ENCODE measurements at places on chromosomes 16 and 17. TPM values are rescaled to one million over a fixed set of nuclear protein-coding genes. Genes with fewer than 3 reads are reported as not detected.

The ARL4D gene
- 3.2 TPM for total RNA-seq

The KRTAP9-8 gene
- not detected for total RNA-seq

The ABCA5 gene
- total RNA-seq = 12.8 TPM

GRCh38 chr17:34177642-34178041, 77.4 kb upstream of the CCL2 start:
- H3K36me3 ChIP-seq = no peaks in the 10 kb centered on the region
- DNase-seq = no peak
- H3K27me3 ChIP-seq = peaks cover 50% of the 10 kb centered on the region
- no peak overlapping the region for H3K4me3 ChIP-seq
- peaks cover 4% of the 10 kb centered on the region for H3K4me1 ChIP-seq

GRCh38 chr17:45240905-45241327, 19.2 kb downstream of the FMNL1 start:
- no peaks in the 10 kb centered on the region for H3K27me3 ChIP-seq
- H3K36me3 ChIP-seq = peaks cover 69% of the 10 kb centered on the region
- no peak overlapping the region for H3K4me3 ChIP-seq
- H3K27ac ChIP-seq = no peak overlapping the region
- DNase-seq = no peak

DNA sequence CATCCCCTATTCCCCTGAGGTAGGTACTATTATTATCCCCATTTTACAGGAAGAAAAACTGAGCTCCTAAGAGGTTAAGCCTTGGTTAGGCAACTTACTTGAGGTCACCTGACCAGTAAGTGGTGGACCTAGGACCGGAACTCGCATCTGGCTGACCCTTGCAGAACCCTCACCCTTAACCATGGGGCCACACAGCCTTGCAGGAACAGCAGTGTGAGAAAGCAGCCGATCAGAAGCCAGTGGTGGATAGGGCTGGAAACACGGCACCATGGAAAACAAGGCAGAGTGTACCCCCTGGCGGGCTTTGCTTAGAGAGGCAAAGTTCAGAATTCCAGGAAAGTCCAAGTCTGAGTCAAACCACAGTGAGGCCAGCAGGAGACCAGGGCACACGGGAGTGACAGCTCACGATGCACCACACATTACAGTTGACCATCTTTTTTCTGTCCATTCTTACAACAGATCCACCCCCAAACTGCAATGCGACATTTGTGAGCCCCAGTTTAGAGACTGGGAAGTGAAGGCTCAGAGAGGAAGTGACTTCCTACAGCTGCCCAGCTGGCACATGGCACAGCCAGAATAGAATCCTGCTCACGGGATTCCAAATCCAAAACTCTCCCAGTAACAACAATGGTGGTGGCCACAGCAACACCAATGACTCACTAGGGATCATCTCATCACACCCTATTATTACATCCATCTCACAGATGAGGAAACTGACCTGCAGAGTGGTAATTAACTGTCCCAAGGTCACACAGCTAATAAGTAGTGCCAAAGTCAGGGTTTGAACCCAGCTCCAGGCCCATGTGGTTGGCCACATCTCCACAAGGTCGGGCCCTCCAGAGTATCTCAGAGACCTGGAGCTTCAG, 20.3 kb downstream of the KIFC3 start:
- no peaks in the 10 kb centered on the region for H3K27me3 ChIP-seq
- no peak overlapping the region for H3K4me3 ChIP-seq
- no peaks in the 10 kb centered on the region for H3K4me1 ChIP-seq
- DNase-seq = no peak
- no peak overlapping the region for H3K27ac ChIP-seq

GRCh38 chr17:10171122-10171571, 27.3 kb downstream of the GAS7 start:
- H3K36me3 ChIP-seq = no peaks in the 10 kb centered on the region
- H3K4me3 ChIP-seq = no peak overlapping the region
- H3K27me3 ChIP-seq = no peaks in the 10 kb centered on the region
- DNase-seq = no peak
- H3K27ac ChIP-seq = no peak overlapping the region

- H3K27me3 ChIP-seq = peaks cover 6% of the 10 kb centered on the region
- H3K27ac ChIP-seq = no peak overlapping the region
Measured at GRCh38 chr16:49600536-49600935, 226.9 kb downstream of the C16orf78 start.

- H3K36me3 ChIP-seq = no peaks in the 10 kb centered on the region
- no peak overlapping the region for H3K27ac ChIP-seq
- no peak for DNase-seq
- peaks cover 40% of the 10 kb centered on the region for H3K27me3 ChIP-seq
- no peaks in the 10 kb centered on the region for H3K4me1 ChIP-seq
Measured at GRCh38 chr17:40931311-40931710, 6.1 kb downstream of the KRT23 start.

DNA sequence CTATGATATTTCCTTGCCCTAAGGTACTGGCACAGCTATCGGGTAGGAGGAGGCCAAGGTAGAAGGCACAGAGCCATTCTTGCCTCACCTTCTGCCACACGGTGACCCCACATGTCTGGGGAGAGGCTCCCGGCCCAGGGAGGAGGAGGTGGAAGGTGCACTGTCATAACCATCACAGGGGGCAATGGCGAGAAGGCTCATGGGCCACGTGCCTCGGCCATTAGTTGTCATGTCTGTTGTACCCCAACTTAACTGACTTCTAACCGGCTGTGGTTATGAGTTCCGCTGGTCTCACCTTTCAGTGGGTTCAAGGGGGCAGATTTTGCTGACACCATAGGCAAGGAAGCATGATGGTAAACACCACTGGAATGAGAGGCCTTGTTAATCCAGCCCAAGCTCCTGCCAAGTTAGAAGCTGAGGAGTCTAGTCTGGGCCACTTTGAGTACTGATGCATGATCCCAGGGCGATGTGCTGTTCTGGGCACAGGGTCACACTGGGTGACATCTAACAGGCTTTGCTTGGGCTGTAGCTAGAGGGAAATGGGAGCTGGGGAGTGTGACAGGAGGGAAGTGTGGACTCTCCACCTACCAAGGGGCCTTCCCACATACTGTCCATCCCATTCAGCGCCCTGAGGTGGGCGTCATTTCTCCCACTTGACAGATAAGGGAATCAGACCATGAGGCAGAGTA, 39.6 kb downstream of the HLF start:
- peaks cover 18% of the 10 kb centered on the region for H3K4me1 ChIP-seq
- no peak overlapping the region for H3K27ac ChIP-seq
- peaks cover 2% of the 10 kb centered on the region for H3K36me3 ChIP-seq
- H3K4me3 ChIP-seq = no peak overlapping the region
- no peak for DNase-seq

DNA sequence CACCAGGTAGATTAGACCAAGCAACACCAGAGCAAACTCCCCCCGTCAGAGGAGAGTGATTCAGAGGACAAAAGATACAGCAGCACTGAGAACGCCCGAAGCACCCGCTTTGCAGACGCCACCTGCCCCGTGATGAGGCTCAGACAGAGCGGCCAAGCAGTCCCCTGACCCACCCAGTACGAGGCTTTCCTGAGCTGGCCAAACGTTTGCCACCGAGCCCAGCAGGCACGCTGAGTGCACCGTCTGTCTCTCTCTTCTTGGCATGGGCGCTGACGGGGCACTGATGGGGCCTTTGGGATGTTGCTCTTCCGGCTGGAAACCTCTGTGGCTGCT, 19.4 kb upstream of the WDR45B start:
- peaks cover 6% of the 10 kb centered on the region for H3K4me1 ChIP-seq
- no peak for DNase-seq
- no peaks in the 10 kb centered on the region for H3K27me3 ChIP-seq
- no peak overlapping the region for H3K27ac ChIP-seq
- H3K4me3 ChIP-seq = no peak overlapping the region

DNA sequence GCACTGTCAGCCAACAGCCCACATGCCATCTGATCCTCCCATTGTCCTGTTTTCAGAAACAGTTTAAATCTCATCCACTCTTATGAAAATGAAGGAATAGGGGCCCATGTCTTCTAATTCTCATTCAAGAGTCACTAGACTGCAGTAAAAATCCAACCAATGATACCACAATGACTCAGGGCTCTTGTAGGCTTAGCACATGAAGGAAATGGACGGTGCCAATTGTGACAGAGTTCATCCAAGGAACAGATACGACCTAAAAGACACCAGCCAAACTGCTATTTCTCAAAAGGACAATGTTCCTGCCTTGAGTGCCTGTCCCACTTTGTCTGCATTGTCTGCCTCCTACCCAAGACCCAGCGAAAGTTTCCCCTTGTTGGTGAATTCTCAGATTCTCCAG, 204.8 kb upstream of the COX10 start:
- DNase-seq = no peak
- H3K27ac ChIP-seq = no peak overlapping the region
- H3K27me3 ChIP-seq = peaks cover 6% of the 10 kb centered on the region
- no peak overlapping the region for H3K4me3 ChIP-seq
- H3K4me1 ChIP-seq = no peaks in the 10 kb centered on the region

DNA sequence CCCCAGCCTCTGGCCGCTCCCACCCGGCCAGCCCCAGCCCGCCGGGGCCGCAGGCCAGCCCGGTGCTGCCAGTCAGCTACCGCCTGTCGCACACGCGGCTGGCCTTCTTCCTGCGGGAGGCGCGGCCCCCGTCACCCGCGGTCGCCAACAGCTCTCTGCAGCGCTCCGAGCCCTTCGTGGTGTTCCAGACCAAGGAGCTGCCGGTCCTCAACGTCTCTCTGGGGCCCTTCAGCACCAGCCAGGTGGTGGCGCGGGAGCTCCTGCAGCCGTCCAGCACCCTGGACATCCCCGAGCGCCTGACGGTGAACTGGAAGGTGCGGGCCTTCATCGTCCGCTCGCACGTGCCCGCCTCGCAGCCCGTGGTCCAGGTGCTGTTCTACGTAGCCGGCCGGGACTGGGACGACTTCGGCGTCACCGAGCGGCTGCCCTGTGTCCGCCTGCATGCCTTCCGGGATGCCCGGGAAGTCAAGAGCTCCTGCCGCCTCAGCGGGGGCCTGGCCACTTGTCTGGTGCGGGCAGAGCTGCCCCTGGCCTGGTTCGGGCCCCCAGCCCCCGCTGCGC, 46.8 kb downstream of the TMEM132E start:
- DNase-seq = no peak
- peaks cover 54% of the 10 kb centered on the region for H3K27me3 ChIP-seq
- H3K4me3 ChIP-seq = no peak overlapping the region
- no peaks in the 10 kb centered on the region for H3K4me1 ChIP-seq

DNA sequence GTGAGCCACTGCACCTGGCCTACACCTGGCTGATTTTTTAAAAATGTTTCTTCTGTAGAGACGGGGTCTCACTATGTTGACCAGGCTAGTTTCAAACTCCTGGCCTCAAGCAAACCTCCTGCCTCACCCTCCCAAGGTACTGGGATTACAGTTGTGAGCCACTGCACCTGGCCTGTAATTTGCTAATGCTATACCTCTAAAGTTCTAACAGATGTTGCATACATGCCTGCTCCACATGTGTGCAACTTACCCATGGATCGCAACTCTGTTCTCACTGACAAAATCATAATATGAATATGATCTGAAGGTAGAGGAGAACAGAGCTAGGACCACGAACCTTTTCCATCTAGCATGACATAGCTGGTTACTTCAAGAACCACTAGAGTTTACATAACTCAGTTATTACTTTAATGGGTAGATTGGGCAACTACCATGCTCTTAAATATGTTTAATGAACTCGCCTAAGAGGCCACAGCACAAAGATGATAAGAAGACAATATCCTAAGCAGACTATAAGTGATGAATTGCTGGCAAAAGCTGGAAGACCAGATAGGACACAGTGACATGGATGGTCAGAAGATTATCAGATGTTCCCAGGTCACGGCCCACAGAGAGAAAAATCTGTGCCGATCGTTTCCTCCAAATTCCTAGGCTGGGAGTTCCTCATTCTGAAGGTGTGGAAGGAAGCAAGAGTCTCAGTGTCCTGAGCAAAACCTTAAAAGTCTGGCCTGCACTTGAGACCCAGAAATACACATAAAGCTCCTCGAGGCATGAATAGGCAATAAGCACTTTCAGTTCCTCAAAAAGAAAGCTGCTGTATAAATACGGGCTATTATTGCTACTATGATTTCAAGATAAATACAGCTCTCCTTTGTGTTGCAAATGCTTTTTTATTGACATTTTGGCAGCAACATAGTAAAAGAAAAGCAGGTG, 53.6 kb upstream of the ICAM2 start:
- no peak overlapping the region for H3K27ac ChIP-seq
- no peaks in the 10 kb centered on the region for H3K27me3 ChIP-seq
- peaks cover 2% of the 10 kb centered on the region for H3K4me1 ChIP-seq

DNA sequence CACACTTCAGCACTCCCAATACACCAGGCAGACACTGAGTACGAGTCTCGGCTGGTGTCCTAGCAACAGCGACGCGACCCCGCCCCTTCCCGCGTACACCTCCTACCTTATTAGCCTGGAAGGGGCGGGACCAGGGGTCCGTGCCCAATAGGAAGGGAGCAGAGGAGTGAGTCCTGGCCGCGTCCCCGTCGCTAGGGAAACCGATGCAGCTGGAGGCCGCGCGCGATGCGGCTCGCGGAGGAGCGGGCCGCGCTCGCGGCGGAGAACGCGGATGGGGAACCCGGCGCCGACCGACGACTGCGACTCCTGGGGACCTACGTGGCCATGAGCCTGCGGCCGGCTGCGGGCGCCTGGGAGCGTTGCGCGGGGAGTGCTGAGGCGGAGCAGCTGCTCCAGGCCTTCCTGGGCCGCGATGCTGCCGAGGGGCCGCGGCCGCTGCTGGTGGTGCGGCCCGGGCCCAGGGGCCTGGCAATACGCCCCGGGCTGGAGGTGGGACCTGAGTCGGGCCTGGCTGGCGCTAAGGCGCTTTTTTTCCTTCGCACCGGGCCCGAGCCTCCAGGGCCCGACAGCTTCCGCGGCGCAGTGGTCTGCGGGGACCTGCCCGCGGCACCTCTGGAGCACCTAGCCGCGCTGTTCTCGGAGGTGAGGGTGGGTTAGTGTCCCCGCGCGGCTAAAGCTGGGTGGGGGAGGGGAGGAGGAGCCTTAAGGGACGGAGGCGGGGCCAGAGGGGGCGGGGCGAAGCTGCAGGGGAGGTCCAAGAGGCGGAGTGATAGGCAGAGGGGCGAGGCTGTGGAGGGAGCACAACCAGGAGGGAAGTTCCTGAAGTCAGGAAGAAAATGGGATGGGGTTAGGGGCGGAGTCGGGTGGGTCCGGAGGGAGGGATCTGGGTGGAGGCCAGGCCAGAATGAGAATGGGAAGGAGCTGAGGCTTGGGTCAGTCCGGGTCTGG, at the start of gene DNAH9:
Gene DNAH9 (plus strand): TSS at position 197 of the 948 bp plus-strand sequence. CDS start 29 bp downstream, at position 226.
- H3K27ac ChIP-seq = no peak within 1 kb of the TSS
- peaks cover 5% of the 10 kb centered on the region for H3K27me3 ChIP-seq
- DNase-seq = no peak
- H3K36me3 ChIP-seq = no peaks in the 10 kb centered on the region

GRCh38 chr17:68824707-68825106, 130.5 kb downstream of the ABCA8 start:
- no peaks in the 10 kb centered on the region for H3K4me1 ChIP-seq
- no peaks in the 10 kb centered on the region for H3K36me3 ChIP-seq
- H3K4me3 ChIP-seq = no peak overlapping the region
- H3K27me3 ChIP-seq = no peaks in the 10 kb centered on the region
- DNase-seq = no peak
